H4 (cell line): ENCODE measurements at places on chromosomes 2 and 18.

GRCh38 chr18:3931013-3931315 lies 481.0 kb downstream of the TGIF1 start:
- no peak for DNase-seq

GRCh38 chr2:2823061-2823753 lies 492.1 kb upstream of the MYT1L start:
- no peak for DNase-seq

- DNase-seq = peak; percentile 48
These were observed 35.4 kb downstream of the PTPN18 start for GRCh38 chr2:130391058-130391871.

DNA sequence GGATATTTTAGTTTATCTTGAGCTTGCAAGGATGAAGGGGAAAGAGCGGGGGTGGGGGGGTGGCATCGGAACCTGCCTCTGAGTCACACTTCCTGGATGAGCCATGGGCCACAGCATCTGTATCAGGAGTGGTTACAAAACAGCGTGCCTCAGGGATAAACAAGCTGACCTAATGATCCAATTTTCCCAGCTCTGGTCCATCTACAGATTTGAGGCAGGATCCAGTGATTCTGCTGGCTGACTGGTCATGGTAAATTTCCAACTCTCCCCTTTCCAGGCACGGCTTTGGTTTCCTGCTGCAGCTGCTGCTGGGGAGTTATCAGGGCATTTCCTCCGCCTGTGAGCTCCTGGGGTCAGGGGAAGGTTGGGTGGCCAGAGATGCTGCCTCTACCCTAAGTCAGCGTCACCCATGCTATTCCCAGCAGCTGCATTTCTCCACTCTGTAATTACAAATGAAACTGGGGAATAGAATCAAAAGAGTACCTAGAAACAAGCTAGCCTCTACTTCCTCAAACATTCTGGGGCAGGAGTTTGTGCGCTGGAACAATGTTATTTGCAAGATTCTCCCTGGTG lies 4.7 kb upstream of the HPCAL1 start:
- DNase-seq = peak; percentile 81
